Activated naive CD8-positive, alpha-beta T cell treated with anti-CD3 and anti-CD28 coated beads, Interleukin-2, amount 50 U/mL, for 24 hours (primary cell): ENCODE measurements at places on chromosomes 4 and X.

- DNase-seq = no peak
Observed at GRCh38 chr4:151304226-151304625, 21.2 kb downstream of the SH3D19 start.

GRCh38 chrX:10186355-10186754, 29.6 kb downstream of the CLCN4 start:
- DNase-seq = no peak

DNA sequence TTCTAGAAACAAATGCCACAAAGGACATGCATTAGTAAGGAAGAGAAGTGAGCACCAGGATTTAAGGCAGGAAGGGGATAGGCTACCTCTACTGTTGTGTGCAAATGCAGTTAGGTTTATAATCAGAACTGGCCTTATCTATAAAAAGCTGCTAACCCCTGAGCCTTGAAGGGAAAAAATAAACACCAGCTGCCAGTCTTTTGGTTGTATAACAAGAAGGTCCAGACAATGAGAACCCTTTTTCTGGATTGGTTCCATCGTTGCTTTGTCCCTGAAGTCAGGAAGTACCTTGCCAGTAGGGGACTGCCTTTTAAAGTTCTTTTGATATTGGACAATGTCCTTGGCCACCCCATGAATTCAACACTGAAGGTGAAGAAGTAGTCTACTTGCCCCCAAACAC, 126.7 kb upstream of the OTUD4 start:
- DNase-seq = no peak

- DNase-seq = no peak
Observed at GRCh38 chr4:123706973-123707372, 310.4 kb downstream of the SPRY1 start.

- no peak for DNase-seq
Observed at GRCh38 chrX:150060406-150060805, 122.1 kb upstream of the EOLA2 start.

DNA sequence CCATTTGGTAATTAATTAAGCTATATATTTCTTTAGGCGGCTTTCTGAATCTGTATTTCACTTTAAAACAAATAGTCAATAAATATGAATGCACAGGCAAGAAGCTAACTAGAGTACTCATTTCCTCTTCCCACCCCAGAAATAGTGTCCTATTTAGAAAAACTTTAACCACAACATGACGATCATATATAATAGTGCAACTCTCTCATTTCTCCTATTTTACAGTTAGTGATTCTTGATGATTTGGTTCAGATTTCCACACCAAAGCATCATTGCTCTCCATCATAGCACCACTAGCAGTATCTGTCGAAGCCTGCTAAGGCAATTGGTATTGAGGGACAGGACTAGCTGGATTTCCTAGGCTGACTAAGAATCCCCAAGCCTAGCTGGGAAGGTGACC, 184.0 kb upstream of the GALNTL6 start:
- DNase-seq = no peak

DNA sequence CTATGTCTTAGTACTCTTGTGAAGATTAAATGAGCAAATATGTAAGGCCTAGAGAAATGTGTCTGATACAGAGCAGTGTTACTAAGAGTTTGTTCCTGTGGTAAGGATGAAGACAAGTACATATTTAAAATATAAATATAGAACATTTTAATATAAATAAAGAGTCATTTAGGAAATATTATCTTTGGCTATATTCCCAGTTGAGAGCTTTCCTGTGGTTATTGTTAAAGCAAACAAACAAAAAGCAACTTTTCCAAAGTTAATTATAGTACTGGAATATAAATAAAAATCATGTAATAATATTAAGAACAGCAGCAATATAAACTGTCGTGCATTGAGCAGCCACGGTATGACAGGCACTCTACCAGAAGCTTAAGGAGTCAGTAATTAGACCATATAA, 472.5 kb downstream of the INPP4B start:
- no peak for DNase-seq

DNA sequence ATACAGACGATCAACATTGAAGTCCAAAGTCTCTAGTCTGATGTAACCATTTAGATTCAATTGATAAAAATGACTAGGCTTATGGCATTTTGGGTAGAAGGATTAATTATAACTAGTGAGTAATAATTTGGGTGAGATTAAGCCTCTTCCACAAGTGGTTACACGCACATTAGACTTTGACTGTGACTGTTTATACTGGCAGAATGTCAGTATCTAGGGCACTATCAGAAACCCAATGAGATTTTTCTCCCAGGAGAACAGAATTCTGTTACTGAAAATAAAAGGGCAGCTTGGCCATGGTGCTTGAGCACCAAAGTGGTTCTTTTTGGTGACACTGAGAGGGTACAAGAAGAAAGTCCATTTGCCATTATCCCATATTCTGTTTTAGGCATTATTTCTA, 3.3 kb downstream of the PLS3 start:
- no peak for DNase-seq

- no peak for DNase-seq
Observed at GRCh38 chrX:20594985-20595384, 328.3 kb upstream of the RPS6KA3 start.

DNA sequence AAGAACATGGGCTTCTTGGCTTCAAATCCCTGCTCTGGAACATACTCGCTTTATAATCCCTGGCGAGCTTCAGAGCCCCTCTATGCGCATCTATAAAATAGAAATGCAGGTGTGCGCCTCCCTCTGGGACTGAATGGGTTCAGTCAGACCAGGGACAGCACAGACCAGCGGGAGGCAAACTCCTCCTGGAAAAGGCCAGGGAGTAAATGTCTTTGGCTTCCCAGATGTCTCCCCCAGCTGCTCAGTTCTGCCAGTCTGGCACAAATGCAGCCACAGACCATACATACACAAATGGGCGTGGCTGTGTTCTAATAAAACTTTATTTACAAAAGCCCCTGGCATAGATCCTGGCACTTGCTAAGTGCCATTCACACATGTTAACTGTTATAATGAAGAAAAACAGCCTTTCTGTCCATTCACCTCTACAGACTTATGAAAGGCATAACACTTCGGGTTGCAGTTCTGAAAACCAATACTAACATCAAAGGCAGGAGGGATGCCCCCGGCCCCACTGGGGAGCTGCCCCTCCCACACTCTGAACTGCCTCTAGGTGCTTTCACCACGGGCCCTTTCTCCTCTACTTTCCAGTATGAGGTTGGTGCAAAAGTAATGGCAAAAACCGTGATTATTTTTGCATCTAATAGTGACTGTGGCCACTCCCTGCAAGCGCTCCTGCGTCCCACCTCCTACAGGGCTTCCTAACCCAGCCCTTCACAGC, 4.6 kb downstream of the JAKMIP1 start:
- no peak for DNase-seq

DNA sequence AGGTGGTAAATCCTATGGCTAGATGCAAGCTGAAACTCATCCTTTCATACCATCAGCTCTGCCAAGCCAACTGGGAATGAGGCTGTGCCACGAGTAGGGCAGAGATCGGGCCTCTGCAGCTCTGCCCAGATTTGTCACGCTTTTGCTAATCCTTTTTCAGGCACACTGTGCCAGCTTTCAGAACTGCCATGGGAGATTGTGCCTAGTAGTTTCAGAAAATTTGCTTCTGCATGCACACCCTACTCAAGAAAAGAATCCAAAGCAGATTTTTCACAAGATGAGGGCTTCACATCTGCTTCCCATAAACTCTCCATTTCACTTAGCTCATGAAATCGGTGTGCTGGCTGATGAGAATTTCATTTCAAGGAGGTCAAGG, 3.3 kb upstream of the ADH7 start:
- no peak for DNase-seq

DNA sequence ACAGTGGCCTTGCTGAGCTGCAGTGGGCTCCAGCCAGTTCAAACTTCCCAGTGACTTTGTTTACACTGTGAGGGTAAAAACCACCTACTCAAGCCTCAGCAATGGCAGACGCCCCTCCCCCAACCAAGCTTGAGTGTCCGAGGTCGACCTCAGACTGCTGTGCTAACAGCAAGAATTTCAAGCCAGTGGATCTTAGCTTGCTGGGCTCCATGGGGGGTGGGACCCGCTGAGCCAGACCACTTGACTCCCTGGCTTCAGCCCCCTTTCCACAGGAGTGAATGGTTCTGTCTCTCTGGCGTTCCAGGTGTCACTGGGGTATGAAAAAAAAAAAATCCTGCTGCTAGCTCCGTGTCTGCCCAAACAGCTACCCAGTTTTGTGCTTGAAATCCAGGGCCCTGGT, 168.9 kb upstream of the INTU start:
- no peak for DNase-seq

DNA sequence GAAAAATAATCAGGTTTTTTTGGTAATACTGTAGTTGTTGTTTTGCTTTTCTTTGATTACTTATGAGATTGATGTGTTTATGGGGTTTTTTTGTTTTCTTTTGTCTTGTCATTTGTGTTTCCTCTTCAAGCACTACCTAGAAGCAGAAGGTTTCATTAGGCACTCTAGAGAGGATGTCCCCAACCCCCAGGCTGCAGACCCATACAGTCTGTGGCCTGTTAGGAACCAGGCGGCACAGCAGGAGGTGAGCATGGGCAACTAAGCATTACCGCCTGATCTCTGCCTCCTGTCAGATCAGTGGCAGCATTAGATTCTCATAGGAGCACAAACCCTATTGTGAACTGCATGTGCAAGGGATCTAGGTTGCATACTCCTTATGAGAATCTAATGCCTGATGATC, 22.9 kb upstream of the NOCT start:
- DNase-seq = no peak

GRCh38 chrX:146454363-146454762, 355.2 kb upstream of the CXorf51B start:
- DNase-seq = no peak

DNA sequence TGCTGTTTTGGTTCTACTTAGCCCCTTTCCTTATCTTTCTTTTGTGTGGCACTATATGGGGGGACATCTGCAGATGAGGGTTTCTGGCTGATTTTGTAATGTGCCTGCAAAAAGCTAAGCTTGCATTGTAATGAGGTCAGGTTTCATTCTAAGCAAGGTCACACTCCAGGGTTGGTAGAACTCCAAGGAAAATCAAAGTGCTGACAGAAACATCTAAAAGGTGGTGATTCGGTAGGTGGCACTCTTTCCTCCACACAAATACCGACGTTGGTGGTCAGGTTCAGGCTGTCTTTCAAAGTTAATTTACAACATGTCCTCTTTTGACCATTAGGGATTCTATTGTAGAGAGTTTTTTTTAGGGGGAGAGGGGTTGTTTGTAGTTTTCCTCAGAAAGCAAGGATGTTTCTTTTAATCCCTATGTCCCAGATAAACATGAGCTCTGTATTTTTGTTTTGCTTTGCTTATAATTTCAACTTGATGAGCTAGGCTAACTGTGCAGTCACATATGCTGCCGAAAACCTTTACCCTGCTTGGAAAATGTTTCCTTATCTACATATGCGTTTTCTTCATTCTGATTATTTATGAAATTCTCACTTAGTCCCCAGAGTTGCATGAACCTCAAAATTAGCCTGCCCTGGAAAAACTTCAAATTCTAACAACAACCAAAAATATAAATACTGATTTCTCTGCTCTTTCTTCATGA, 434.2 kb downstream of the PPARGC1A start:
- DNase-seq = no peak
